ENCODE measurements at places on chromosomes 11 and 22.

DNA sequence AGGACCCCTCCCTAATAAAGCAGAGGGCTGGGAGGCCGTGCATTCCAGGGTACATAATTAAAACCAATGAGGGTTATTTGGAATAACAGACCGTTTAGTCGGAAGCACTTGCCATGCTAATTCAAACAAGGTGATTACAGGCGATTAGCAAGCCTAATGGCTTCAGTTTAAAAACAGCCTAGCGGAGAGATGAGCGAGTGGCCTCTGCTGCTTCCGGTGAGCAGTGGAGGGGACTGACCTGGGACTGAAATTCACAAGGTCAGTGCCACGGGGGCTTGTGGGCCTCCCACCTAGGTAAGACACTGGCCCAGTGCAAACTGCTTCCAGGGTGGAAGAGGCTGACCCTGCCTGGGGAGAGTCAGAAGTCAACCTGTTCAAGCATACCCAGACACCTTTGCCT, 56.8 kb upstream of the ALX4 start:
- DNase-seq = no peak

DNA sequence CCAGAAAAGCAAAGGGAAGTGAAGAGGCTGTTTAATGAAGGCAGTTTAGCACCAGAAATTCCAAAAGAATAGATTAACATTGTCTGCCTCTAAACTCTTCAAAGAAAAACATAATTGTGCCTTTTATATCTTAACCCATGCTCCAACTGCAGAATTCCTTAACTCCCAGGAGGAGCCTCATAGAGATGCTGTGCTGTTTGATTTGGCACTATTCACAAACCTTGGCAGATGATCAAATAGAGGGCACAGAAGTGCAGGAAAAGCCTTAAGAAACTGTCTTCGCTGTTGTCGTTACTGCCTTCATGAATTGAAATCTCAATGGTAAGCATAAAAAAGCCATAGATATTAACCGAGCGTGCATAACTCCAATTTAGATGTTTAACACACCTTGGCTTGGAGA, 124.1 kb upstream of the MPPED2 start:
- DNase-seq = no peak

GRCh38 chr11:102473543-102473942, 21.0 kb upstream of the TMEM123 start:
- no peak for DNase-seq

GRCh38 chr22:29767171-29768051, at the start of gene UQCR10:
Gene UQCR10 (plus strand): TSS chr22:29767369. CDS start chr22:29767399, 30 bp downstream.
- DNase-seq = peak; percentile 87

DNA sequence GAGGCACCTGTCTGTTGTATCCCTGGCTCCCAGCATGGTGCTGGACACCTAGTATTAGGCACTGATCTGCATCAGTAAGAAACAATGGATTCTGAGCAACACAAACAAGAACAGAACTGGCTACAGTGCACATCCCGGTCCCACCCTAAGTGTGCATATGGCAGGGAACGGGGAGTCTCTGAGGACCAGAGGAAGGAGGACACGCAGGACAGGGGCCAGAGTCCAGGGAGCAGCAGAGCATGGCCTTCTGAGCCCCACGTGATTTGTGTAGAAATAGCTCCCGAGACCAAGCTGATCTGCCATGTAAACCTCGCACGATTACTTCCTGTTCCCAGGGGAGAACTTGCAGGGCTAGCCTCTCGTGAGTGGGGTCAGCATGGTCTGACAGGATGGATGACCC, 12.7 kb upstream of the SNX32 start:
- DNase-seq = no peak

GRCh38 chr11:123129920-123130319, 65.1 kb downstream of the CLMP start:
- DNase-seq = no peak

DNA sequence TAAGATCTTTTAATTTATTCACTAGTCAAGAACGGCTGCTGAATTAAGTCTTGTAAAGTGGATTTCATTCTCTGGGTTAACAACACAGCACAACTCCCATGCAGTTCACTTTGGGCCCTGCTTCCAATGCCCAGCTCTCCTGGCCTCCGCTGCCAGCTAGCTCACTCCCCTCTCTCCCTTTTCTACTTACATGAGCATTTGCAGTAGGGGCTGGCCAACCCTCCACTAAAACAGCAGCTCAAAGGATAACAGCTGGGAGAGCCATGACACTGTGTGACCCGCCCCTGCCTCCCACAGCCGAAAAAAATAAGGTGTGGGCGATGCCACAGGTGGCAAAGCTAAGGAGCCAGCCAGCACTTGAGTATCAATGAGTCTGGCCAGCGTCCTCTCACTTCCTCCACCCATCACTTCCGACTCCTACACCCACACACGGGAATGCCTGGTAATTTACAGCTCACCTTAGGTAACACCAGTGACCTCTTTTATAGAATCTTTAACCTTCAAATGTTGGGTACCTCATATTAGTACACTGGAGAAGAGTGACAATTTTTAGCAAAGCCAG, 56.8 kb downstream of the DGCR2 start:
- DNase-seq = no peak

DNA sequence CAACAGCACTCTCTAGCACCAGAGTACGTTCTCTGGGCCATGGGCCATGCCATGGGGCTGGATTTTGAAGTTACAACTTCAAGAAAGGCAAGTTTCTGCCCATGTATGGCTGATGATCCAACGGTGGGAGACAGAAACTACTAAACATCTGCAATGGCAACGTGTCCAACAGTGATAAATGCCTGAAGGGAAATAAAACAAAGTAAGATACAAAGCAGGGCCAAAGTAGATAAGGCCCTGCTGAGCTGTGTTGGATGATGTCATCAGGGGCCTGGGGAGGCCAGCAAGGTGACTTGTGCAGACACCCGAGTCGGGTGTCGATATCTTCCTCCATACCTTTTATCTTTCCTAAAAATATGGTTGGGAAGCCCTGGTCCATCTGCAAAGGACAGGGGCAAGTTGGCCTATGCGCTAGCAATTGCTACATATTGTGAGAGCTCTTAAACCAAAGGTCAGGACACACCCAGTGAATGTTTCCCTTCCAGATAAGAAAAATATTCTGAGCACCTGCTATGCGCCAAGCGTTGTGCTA, 487.2 kb downstream of the MN1 start:
- DNase-seq = no peak

DNA sequence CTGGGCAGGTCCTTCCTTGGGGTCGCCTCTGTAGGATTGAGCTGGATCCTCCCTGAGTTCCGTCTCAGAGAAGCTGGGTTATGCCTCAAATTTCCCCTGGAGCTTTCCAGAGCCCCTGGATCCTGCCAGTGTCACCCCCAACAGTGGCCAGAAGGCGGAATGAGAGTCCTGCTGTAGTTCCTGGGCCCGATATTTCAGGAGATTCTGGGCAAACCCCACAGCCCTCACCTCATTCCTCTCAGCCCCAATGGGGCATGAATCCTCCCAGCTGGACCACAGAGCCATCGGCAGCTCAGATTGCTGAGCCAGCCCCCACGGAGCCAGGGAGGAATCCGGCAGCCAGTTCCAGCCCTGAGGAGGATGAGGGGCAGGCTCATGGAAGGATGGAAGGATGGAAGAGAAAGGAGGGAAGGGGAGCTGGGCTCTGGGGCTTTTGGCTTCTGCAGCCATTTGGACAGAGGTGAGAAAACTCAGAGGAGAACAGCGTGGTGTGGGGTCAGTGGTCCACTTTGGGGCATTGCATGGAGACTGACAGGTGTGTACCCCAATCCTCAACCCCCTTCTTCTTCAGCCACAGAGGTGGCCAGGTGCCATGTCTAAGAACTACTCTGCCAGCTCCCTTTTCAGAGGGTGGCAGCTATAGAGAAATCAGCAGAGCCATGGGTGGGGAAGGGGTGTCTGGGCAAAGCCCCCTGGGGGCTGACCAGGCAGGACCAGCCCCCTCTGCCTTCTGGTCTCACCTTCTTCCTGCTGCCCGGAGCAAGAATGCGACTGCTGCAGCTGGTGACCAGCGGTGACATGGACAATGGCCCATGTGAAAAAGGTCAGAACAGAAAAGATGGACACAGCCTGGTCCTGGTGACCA, 867.6 kb downstream of the TBC1D22A start:
- DNase-seq = no peak
